ENCODE measurements at places on chromosomes 1 and 21.

DNA sequence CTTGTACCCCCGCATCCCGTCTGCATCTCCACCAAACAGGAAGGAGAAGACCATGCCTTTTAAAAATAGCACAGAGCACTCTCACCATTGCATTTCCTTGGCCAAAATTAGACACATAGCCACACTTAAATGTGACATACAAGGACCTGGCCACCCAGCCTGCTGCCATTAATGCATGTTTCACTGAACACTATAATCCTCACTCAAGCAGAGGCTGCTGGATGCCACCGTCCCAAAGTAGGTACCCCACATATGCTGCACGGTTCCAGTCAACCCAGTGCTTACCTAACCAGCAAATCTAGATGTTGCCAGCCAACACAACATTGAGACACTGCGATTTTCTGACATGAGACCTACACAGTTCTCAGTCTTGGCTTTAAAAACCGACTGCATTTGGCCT, 107.7 kb downstream of the ADSS2 start:
- no peak for DNase-seq

DNA sequence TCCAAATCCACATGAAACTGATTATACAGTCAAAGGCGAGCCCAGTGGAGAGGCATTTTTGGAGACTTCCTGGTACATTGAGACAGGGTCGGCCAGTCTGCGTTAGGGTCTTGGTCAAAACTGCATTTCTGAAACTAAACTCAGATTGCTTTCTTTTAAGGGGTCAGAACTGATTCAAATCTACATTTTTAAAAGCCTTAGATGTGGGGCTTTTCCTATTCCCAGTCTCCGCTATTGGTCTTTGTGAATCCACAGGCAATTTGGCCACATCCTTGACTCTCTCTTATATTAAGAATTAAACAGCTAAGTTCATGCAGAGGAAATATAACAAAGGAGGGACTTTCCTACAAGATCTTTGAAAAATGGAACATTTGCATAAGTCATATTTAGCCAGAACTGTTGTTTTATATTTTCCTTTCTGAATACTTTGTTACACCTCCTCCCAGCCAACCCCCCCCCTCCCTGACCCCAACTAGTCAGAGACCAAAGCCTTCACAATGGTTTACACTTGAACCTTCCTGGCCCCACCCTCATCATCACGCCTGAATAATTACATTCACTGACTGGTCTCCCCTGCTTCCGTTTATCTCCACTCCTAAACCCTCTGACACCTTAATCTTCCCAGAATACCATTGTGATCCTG, 30.9 kb downstream of the SELL start:
- DNase-seq, result no peak

- DNase-seq, result no peak
Measured at GRCh38 chr1:35603941-35604340, 30.8 kb downstream of the TFAP2E start.

DNA sequence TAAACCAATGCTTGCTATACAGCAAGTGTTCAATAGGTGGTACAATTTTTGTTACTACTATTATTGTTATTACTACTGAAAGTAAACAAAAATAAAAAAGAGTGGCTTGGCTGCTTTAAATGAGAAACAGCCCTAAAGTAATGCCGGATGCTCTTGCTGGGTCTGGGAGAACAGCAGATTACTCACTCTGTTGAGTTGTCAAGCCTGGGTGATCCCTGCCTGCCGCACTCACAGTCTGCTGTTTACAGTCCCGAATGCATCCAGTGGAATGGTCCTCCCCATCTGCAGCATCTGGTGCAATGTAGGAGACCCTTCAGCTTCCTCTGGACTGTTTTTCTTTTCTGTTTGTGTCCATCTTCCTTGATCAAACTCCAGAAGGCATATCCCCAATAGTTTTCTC, 102.7 kb upstream of the IVNS1ABP start:
- DNase-seq, result no peak

GRCh38 chr1:165235155-165235776, 121.2 kb downstream of the LMX1A start:
- DNase-seq, result no peak

DNA sequence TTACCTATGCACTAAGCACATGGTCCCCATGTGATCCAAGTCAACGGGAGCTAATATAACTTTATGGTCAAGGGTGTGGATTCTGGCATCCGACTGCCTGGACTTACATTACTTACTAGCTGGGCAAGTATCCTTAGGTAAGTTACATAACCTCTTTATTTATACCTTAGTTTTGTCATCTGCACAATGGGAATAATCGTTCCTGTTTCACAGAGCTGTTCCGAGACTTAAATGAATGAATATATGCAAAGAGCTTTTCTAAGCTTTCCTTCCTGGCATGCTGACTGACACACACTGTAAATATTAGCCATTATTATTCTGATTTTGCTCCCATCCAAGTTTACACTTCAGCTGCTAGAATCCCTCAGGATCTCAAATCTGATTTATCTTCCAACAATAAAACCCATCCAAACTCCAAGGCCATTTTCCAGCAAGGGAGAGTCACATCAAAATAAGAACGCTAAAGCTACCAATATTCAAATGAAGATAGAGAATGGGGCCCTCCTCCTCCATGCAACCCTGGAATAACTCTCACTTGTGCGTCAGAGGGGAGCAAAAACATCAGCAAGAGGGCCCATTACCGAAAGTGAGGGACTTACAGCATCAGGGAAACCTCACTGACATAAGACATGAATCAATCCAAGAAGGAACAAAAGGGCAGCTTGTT, 115.6 kb upstream of the KAZN start:
- DNase-seq, result no peak

DNA sequence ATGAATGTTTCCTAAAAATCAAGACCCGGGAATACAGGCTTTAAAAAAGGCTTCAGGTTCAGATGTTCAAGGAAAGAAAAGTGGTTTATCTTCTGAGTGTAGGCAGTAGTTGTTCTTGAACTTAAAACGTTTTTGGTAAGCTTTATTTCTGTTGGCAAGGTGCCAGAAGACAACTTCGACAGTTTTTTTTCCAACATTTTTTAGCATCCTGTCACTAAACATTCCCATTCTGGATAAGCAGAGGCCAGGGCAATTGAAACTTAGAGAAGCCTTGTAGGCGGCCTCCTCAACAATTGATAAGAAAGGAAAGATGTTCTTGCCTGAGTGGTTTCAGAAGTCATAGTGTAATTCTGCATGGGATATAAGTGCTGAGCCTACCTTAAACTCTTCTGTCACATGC, 66.7 kb downstream of the PATJ start:
- DNase-seq, result no peak

- no peak for DNase-seq
Measured at GRCh38 chr1:160542303-160542945, 19.4 kb upstream of the SLAMF6 start.

All from HL-60 (cell line).